ENCODE measurements at places on chromosomes 6 and 20.

GRCh38 chr6:129786548-129786947 is 74.6 kb downstream of the TMEM244 start:
- no peak for DNase-seq

- DNase-seq, result no peak
Observed at GRCh38 chr6:54285595-54285994, 22.6 kb upstream of the TINAG start.

GRCh38 chr20:1396702-1397101 is 3.8 kb upstream of the FKBP1A start:
- no peak for DNase-seq

DNA sequence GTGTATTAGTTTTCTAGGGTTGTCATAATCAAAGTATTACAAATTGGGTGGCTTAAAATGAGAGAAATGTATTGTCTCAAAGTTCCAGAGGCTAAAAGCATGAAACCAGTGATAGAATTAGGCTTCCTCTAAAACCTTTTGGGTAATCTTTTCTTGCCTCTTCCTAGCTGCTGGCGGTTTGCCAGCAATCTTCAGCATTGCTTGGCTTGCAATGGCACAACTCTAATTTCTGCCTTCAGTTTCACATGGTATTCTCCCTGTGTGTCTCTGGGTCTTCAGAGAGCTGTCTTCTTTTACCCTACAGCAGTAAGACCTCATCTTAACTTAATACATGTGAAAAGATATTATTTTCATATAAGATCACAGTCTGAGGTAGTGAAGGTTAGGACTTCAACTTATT is 479.1 kb upstream of the GJE1 start:
- no peak for DNase-seq

DNA sequence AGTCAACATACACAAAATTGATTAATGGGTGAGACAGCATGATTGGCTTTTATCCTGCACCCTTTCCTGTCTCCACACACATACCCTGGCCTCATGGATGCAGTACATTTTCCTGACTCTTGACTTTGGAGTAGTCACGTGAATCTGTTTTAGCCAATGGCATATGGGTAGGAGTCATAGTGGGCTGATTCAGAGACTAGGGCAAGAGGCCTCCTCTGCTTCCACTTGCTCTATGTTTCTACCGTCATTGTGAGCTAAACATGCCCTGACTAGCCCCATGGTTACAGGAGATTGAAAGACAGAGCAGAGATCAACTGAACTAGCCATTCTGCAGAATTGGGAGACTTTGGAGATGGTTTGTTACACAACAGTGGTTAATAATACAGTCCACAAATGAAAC is 850.0 kb downstream of the DHX35 start:
- DNase-seq, result no peak

- no peak for DNase-seq
Observed at GRCh38 chr6:33166811-33167210, 25.5 kb downstream of the COL11A2 start.

- no peak for DNase-seq
Observed at GRCh38 chr6:167840526-167841179, 13.9 kb downstream of the AFDN start.

GRCh38 chr6:154498340-154498934 is 12.0 kb downstream of the CNKSR3 start:
- no peak for DNase-seq

DNA sequence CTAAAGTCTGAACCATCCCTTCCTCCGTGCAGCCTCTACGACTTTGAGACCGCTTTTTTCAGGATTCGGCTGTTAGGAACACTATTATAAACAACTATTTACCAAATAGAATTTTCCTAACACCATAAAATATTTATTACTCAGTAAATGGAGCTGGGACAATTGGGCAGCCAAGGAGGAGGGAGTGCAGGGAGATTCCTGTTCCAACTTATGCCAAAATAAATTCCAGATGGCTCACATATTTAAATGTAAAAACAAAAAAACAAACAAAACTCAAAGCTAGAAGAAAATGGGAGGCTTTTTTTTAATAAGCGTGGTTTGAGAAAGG is 48.1 kb downstream of the TCP11 start:
- no peak for DNase-seq

GRCh38 chr6:107684996-107685395 is 139.1 kb downstream of the SCML4 start:
- DNase-seq, result no peak

DNA sequence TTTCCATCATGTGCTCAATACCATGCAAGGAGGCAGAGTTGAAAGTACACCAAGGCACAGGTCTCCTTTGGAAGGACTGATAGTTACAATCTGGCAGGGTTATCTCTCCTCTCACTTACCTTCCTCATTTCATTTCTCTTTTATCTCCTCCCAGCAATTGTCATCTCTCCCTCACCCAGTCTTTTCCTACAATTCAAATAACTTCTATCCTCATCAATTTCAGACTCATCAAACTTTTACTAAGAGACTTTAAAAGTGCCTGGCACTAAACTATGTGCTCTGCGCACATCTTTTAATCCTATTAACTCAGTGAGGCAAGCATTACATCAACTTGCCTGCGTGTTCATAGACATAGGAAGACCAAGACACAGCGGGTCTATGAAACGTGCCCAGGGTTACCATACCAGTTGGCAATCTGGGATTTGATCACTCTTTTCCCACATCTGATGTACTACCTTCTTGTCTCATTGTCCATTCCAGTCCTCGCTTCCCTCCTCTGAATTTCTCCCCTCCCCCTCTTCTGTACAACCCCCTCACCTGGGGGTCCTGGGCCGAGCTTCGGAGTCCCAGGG is 1.2 kb downstream of the VARS1 start:
- no peak for DNase-seq

GRCh38 chr20:20233041-20233514 is 134.8 kb upstream of the INSM1 start:
- no peak for DNase-seq

DNA sequence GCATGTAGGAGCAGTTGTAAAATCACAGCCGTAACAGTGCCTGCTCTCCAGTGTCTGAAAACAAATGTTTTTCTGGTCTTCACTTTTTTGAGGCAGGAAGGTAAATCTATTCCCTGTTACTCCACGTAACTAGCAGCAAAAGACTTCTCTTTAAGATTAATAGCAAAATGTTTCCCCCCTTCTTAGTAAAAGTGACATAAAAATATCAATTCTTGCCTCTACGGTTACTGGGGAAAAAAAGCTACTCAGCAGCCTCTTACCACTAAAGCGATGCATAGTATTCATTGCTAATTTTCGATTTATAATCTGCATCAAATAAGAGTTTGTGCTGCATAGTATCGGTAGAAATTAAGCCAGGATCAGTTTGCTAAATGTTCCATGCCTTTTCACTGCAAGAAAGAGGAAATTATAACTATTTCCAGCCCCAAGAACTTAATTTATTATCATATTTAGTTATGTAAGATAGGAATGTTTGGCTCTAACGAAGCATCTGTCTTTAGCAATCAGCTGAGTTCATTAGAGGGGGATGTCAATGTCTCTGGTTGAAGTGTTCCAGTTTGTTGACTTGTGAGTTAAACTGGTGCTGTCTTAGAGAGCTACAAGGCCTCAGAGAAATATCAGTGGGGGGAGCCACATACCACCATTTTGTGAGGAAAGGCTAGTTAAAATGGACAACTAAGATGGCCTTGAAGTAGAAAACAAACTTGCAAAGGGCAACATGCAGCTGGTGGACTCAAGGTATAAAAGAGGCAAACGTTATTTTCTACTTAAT is 617 bp upstream of the TSPYL1 start:
- no peak for DNase-seq

DNA sequence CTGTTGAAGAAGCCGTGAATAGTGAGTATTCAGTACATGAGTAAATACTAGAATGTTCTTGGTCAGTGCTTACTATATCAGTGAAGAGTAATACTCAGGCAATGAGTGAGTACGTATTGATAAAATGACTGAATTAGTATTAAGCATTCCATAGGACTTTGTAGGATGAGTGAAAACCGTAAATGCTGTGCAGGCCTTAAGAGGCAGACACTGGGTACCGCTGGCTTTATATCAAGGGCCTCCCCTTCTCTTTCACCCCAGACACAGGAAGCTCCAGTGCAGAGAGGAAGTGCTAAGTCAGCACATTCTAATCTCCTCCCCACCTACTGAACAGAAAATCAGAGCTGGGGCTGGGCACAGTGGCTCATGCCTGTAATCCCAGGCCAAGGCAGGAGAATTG is 24.2 kb downstream of the POFUT1 start:
- DNase-seq, result no peak

- peak; percentile 37 for DNase-seq
Observed at GRCh38 chr6:37171201-37171969, 1.4 kb downstream of the PIM1 start.

Measured in anterior cingulate cortex (tissue), 58 donors.